ENCODE measurements at places on chromosomes 4 and X.

- DNase-seq = no peak
These were observed 50.5 kb upstream of the ADGRG2 start for GRCh38 chrX:19172741-19173140.

GRCh38 chrX:32514986-32515385 is 696.4 kb downstream of the DMD start:
- DNase-seq = no peak

GRCh38 chr4:129248621-129249020 is 152.7 kb downstream of the C4orf33 start:
- no peak for DNase-seq

GRCh38 chr4:127844601-127845116 is 36.0 kb upstream of the PLK4 start:
- no peak for DNase-seq

DNA sequence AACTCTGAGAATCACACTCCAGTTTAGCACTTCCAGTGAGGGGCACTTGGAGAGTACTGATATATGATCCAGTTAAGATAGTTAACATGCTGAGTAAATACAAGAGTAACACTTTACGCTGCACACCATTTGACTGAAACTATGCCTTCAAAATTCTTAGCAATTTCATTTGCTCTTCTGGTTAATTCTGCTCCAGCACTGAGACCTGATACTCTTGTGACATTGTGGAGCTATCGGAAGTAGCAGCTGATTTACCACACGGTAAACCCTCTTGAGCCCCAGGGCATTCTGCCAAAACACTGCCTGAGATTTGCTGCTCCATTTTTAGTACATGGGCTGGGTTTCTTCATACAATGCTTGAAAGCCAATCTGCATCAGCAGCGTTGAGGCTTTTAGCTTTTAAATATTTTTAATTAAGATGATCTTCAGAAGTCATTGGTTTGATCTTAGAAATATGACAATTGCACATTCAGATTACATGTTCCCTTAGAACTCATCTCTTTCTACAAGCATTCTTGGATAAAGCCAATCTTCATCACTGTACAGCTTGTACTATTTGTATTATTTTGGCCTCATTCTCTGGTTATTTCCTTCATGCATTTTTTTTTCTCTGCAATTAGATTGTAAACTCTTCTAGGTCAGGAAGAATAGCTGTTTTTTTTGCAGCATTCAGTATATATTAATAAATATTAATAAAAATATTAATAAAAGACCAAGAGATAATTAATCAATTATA is 67.8 kb upstream of the ETNPPL start:
- DNase-seq = peak; percentile 64

GRCh38 chrX:52265713-52266112 is 81.0 kb downstream of the MAGED4 start:
- no peak for DNase-seq

GRCh38 chrX:7985568-7985967 is 58.4 kb upstream of the PNPLA4 start:
- no peak for DNase-seq

- DNase-seq = no peak
These were observed 125.0 kb downstream of the BMPR1B start for GRCh38 chr4:94882756-94883155.

GRCh38 chrX:12919051-12919450 is 12.6 kb downstream of the TLR8 start:
- DNase-seq = no peak

GRCh38 chr4:140568507-140569306 is at the start of gene UCP1:
TSS of gene UCP1 (minus strand) at chr4:140568961. CDS start at chr4:140568729, 232 bp downstream.
- DNase-seq = no peak

DNA sequence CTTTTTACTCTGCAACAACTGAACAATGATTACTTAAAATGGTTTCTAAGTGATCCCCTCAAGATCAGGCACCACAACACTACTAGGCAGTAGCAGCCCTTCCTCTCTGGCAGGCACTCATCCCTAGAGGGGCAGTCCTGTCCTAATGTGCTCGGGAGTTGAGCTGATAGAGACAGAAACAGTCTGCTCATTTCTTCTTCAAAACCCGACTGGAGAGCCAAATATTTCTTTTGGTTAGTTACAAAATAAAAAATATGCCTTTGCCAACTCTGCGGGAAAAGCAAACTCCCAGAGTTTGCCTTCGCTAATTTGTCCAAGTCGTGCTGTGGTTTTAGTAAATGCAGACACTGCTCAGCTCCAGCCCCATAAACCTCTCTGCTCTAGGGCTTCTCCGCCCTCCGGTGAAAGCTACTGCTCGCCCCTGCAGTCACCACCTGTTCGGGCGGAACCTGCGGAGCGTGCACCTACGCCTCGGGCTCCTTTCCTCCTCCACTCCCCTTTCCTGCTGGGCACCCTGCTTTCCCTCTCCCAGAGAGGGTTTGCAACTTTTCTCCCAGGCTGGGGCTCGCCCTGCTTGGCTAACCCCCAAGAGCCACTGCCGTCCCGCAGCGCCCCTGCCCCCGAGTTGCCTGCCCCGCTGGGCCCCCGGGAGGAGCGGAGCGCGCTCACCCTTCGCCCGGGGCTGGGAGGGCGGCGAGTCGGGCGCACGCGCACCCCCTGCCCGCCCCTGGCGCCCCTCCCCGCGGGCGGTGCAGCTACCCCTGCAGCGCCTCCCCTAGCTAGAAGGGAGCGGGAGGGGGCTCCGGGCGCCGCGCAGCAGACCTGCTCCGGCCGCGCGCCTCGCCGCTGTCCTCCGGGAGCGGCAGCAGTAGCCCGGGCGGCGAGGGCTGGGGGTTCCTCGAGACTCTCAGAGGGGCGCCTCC is at the start of gene NPNT:
Gene NPNT, plus strand, starts transcription at position 812 of the 923 bp plus-strand sequence. CDS start 182 bp downstream, outside the sequence.
- no peak for DNase-seq

- no peak for DNase-seq
These were observed 351.9 kb upstream of the FTHL17 start for GRCh38 chrX:31423609-31424189.

DNA sequence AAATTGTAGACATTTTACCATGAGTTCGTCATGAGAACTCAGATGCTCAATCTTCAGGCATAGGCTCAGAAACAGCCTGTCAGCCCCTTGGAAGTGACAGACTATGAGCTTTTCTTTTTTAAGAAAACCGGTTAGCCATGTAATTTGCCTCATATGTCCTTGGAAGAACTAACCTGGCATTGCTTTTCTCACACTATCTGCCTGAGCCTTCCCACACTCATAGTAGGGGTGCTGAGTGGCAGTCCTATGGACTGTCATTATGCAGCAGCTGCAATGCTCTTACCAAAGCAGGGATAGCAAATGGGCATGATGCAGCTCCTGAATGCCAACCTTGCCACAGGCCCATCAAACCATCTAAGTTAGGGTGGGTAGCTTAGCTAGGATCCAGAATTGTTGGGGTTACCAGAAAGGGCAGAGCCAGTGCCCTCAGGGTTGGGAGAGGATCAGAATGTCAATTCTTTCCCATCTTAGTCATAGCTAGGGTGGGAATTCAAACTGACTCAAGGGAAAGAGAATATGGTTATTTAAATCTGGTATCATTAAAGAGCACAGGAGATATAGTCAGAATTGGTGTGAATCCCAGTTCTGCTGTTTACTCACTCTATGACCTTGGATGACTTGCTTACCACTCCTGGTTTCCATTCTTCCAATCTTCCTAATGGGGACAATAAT is 230.6 kb upstream of the CPEB2 start:
- DNase-seq = no peak

- DNase-seq = no peak
These were observed 11.9 kb downstream of the CA5B start for GRCh38 chrX:15749642-15750610.

DNA sequence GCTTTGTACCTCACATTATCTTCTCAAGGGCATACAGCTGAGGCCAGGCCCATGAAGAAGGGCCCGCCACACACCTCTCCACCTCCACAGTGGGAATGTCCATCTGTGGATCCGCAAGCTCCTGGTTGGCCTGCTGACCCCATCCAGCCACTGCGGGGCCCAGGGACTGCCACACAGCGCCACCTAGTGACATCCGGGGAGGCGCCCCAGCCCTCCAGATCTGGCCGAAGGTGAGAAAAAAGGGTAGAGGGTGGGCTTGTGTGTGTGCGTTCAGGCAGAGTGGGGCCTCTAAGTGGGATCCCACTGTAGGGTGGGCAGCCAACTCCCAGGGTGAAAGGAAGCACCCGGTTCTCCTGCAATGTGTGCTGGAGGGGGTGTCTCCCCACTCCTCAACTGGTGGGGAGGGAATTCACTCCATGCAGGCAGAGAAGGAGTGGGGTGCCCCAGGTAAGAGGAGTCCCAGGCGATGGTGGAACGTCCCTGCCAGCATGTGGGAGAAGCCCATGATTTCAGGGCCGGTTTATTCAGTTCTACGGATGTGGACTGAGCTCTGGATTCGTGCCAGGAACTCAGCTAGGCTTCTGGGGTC is 117.3 kb downstream of the ENPP6 start:
- no peak for DNase-seq

- no peak for DNase-seq
These were observed 196.5 kb upstream of the HS3ST1 start for GRCh38 chr4:11625211-11625610.

GRCh38 chr4:188779581-188779980 is 640.3 kb downstream of the TRIML1 start:
- peak; percentile 49 for DNase-seq

DNA sequence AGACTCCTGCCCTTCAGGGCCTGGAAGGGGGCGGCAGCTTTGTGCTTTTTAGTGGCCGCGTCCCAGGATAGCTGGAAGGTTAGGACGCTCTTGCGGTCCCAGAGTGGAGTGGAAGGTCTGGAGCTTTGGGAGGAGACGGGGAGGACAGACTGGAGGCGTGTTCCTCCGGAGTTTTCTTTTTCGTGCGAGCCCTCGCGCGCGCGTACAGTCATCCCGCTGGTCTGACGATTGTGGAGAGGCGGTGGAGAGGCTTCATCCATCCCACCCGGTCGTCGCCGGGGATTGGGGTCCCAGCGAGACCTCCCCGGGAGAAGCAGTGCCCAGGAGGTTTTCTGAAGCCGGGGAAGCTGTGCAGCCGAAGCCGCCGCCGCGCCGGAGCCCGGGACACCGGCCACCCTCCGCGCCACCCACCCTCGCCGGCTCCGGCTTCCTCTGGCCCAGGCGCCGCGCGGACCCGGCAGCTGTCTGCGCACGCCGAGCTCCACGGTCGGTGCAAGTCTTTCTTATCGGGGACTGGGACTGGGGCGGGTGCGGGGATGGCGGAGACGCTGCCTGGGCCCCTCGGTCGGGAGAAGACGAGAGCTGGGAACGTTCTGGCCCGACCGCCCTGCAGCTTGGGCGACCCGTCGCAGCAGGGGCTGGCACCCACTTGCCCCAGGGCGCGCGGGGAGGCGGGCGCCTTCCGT is at the start of gene EDNRA:
Gene EDNRA, plus strand, starts transcription at position 207 of the 686 bp plus-strand sequence. CDS start 4,585 bp downstream, outside the sequence.
- no peak for DNase-seq

- no peak for DNase-seq
These were observed 567.6 kb upstream of the SLIT2 start for GRCh38 chr4:19684084-19684483.

GRCh38 chr4:99210789-99211188 is 8.3 kb downstream of the ADH6 start:
- DNase-seq = no peak

DNA sequence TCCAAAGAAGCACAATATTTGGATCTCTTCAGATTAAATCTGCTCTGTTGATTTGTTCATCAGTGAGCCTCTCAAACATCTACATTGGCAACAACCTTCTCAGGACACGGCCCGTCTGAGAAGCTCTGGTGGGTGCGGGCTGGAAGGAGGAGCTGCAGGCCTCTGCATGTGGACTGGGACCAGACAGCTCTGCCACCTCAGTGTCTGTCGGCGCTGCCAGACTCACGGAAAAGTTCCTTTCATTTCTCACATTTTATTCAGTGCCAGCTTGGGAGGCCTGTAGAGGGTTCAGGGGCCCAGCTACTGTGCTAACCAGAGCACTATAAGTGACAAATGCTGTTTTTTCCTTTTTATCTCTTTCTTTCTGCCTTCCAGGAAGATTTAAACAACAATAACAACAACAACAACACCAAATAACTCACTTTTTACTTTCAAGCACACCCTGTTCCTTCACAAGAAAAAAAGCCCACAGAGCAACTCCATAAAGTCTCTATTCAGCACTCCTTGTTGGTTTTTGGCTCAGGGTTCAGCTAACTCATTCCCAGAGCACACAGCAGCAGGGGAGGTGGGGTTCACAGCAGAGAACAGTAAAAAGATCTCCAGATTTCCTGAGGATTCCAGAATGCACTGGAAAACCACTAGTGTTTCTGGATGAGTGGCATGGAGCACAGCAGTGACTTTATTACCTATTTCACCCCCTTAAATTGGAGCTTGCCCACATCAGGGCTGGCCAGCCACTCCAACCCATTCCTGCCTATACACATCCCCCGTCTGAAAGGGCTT is 23.2 kb upstream of the HOPX start:
- no peak for DNase-seq

DNA sequence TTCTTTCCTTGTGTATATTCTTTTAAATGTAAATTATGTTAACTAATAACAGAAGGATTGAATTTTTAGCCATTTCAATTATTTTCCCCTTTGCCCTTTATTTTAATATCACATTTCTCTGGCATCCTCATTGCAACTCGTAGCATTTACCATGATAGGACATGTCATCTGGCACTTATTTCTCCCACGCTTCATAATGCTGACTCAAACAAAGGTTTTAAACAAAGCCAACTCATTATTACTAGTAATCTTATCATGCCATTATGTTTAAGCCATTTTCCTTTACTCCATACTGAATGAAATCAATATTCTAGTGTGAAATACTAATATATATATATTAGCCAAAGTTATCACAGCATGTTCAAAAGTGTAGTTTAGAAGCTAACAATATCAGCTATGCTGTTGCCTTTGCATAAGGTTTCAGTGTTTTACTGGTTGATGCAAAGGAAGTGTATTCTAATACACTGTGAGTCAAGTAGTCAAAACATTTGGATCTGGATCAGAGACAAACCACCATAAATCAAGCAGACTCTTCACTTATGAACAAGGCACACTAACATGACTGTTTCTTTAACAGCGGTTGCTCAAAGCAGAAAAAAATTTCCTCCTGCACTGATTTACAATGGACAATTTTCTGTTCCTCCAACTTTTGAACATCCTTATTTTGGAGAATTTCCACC is 281.6 kb downstream of the SLC7A11 start:
- peak; percentile 66 for DNase-seq

DNA sequence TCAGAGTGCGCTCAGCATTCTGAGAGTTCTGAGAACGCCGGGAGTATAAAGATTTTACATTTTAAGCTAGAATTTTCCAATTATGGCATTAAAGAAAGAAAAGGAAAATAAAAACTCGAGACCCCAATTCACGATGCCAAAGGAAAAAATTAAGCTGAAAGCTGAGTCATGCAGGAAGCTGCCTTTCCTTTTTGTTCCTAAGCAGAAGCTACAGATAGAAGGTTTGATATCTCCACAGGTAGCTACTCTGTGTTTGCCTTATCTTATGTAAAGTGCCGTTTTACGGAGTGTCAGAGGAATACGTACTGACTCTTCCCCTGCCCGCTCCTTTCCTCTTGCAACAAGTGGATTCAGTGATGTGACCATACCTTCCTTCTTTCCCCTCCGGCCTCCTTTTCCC is 10.8 kb upstream of the SORBS2 start:
- no peak for DNase-seq

DNA sequence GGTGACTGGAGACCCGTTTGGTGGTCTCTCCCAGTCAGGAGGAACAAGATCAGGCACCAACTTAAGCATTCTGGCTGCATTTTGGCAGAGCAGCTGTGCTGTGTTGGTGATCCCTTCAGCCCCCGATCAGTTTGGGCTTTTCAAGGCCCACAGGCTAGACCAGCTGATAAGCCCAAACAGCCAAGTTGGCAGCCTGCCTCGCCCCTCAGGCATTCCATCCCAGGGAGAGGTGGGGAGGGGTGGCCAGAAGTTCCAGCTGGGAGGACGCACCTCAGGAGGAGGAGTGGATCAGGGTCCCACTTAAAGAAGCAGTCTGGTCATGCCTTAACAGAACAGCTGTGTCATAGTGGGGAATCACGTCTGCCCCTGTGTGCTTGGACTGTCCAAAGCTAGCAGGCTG is 105.8 kb downstream of the CHIC1 start:
- DNase-seq = no peak

All from skeletal muscle cell (primary cell).